ENCODE measurements at places on chromosomes 2 and 18. TPM values are rescaled to one million over a fixed set of nuclear protein-coding genes. Genes with fewer than 3 reads are reported as not detected.

DNA sequence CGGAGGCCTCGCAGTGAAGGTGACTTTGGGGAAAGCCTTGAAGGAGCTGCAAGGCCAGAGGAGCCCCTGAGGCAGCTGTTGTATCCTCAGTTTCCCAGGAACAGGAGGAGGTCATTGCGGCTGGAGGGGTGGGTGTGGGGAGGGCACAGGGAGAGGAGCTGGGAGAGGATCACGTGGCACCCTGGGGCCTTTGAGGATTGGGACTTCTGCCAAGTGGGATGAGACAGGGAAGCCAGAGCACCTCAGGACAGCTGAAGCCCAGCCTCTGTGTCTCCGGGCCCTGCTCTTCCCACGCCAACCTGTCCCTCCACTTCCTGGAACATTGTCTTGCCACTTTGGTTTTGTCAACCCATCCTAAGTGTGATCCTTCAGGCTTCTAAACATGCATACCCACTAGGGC lies 19.4 kb upstream of the RRM2 start:
- H3K4me3 ChIP-seq, result no peak overlapping the region
- no peak overlapping the region for H3K27ac ChIP-seq
- DNase-seq, result no peak
- H3K27me3 ChIP-seq, result no peaks in the 10 kb centered on the region
- no peaks in the 10 kb centered on the region for H3K36me3 ChIP-seq
- H3K4me1 ChIP-seq, result no peaks in the 10 kb centered on the region

- no peaks in the 10 kb centered on the region for H3K27me3 ChIP-seq
- H3K4me3 ChIP-seq, result no peak overlapping the region
- no peaks in the 10 kb centered on the region for H3K4me1 ChIP-seq
- no peak for DNase-seq
- no peak overlapping the region for H3K27ac ChIP-seq
Observed at GRCh38 chr2:127614731-127615130, 31.2 kb upstream of the GPR17 start.

- no peak overlapping the region for H3K27ac ChIP-seq
- no peak overlapping the region for H3K4me3 ChIP-seq
- DNase-seq, result no peak
Observed at GRCh38 chr2:68423966-68424650, 43.0 kb downstream of the FBXO48 start.

GRCh38 chr2:178756843-178757242 lies 50.4 kb downstream of the TTN start:
- no peak overlapping the region for H3K4me3 ChIP-seq
- no peaks in the 10 kb centered on the region for H3K27me3 ChIP-seq
- H3K4me1 ChIP-seq, result no peaks in the 10 kb centered on the region
- no peak for DNase-seq

- DNase-seq, result no peak
- H3K4me1 ChIP-seq, result peaks cover 9% of the 10 kb centered on the region
- peaks cover 5% of the 10 kb centered on the region for H3K27me3 ChIP-seq
- H3K27ac ChIP-seq, result no peak overlapping the region
- H3K4me3 ChIP-seq, result no peak overlapping the region
Observed at GRCh38 chr2:144405982-144406788, 113.7 kb downstream of the ZEB2 start.

DNA sequence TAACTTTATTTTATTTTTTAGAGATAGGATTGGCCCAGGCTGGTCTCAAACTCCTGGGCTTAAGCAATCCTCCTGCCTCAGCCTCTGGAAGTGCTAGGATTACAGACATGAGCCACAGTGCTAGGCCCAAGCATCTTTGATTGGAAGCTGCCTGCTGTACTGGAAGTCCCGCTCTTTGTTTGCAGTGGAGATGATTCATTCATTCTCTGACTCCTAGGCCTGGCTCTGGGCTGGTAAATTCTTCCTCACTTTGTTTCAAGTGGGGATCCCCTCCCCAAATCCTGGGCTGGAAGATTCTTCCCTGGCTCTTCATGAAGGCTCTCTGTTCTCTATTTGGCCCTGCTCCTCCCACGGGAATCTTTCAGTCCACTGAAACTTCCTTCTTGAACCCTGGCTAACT lies 81.9 kb downstream of the NEURL3 start:
- H3K36me3 ChIP-seq, result no peaks in the 10 kb centered on the region
- H3K4me3 ChIP-seq, result no peak overlapping the region
- DNase-seq, result no peak

- peaks cover 48% of the 10 kb centered on the region for H3K4me1 ChIP-seq
- H3K27ac ChIP-seq, result peak overlapping the region; percentile 87
- no peaks in the 10 kb centered on the region for H3K36me3 ChIP-seq
- no peak for DNase-seq
- H3K27me3 ChIP-seq, result no peaks in the 10 kb centered on the region
Observed at GRCh38 chr2:216571909-216572513, 61.2 kb upstream of the IGFBP2 start.

GRCh38 chr2:109374548-109375130 lies 239.1 kb downstream of the SEPTIN10 start:
- H3K27ac ChIP-seq, result no peak overlapping the region
- H3K36me3 ChIP-seq, result peaks cover 31% of the 10 kb centered on the region
- no peaks in the 10 kb centered on the region for H3K27me3 ChIP-seq
- no peak for DNase-seq
- no peaks in the 10 kb centered on the region for H3K4me1 ChIP-seq

DNA sequence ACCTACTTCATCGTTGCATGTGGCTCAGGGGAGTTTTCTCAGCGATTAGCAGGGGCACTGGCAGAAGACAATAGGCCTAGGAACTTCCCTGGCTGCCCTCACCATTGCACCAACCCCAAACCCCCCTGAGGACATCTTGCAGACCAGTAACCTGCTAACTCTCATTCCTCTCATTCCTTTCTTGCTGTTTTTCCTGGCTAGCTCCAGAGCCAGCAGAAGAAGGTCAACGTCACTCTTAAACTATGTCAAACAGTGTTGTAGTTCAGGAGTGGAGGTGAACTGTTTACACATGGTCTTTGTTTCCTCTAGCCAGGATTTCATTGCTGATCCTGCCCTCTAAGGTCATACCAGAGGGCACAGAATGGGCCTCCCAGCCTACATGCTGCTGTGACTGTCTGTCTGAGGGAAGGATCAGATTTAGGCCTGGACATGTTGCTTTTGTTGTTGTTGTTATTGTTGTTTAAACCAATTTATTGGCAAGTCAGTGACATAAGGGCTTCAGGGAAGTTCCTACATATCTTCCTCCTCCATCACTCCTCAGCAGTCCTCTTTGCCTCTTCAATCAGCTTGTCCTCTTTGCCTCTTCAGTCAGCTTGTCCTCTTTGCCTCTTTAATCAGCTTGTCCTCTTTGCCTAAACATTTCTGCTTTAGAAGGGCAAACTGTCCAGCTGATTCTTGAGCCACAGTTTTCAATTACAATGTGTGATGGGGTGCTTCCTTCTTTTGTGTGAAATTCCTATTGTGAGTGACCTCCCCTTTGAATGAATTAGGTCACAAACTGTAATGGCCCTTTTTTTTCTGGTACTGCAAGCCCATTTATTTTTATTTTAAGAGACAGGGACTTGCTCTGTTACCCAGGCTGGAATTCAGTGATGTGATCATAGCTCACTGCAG lies 471.9 kb upstream of the TNP1 start:
- H3K36me3 ChIP-seq, result no peaks in the 10 kb centered on the region
- peaks cover 28% of the 10 kb centered on the region for H3K4me1 ChIP-seq
- no peak for DNase-seq
- no peaks in the 10 kb centered on the region for H3K27me3 ChIP-seq
- no peak overlapping the region for H3K4me3 ChIP-seq

DNA sequence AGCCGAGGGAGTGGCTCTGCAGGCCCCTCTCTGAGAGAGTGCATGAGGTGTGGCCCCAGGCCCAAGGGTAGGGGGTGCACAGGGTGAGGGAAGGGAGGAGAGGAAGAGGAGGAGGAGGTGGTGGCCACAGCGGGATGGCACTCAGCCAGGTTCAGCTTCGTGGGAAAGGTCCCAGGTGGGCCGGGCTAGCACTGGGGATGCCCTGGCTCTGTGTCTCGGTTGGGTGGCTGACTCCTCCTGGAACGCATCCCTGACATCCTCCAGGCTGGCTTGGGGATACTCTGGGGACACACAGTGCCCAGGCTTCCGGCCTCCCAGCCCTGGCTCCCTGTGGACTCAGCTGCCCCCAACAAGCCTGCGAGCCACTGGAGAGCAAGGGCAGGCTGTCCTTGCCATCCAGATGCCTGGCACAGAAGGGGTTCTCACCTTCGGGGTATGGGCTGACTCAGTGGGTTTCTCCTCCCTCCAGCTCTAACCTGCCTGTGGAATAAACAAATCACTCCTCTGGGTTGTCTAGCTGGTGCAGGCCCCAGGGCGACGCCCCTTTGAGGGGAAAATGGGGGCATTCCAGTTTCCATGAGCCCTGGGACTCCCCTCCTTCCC lies 582 bp upstream of the ZAP70 start:
- H3K4me1 ChIP-seq, result no peaks in the 10 kb centered on the region
- H3K4me3 ChIP-seq, result no peak overlapping the region
- H3K36me3 ChIP-seq, result no peaks in the 10 kb centered on the region
- DNase-seq, result no peak
- no peak overlapping the region for H3K27ac ChIP-seq

DNA sequence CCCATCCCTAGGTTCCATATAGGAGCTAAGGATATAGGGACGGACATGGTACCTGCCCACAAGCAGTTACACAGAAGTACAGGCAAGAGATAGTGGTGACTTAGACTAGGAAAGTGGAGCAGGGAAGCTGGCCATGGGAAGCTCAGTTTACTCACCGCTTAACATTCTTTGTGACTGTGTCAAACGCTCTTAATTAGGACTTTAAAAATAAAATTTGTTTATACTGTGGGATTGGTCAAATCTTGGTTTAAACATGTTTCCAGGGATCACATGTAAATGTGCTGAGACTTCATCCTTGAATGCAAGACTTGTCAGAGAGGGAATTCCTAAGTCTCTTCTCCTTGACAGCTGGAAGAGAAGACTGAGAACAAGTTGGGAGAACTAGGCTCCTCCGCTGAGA lies 107.3 kb downstream of the MTCL1 start:
- H3K27ac ChIP-seq, result peak overlapping the region; percentile 36
- no peak overlapping the region for H3K4me3 ChIP-seq
- H3K36me3 ChIP-seq, result no peaks in the 10 kb centered on the region
- H3K27me3 ChIP-seq, result no peaks in the 10 kb centered on the region

GRCh38 chr18:23618862-23619387 lies 32.6 kb upstream of the NPC1 start:
- H3K4me1 ChIP-seq, result peaks cover 44% of the 10 kb centered on the region
- no peaks in the 10 kb centered on the region for H3K36me3 ChIP-seq
- H3K27ac ChIP-seq, result peak overlapping the region; percentile 91
- no peak for DNase-seq
- H3K4me3 ChIP-seq, result peak overlapping the region; percentile 55

- H3K36me3 ChIP-seq, result no peaks in the 10 kb centered on the region
- peaks cover 45% of the 10 kb centered on the region for H3K4me1 ChIP-seq
- H3K4me3 ChIP-seq, result no peak overlapping the region
- no peak overlapping the region for H3K27ac ChIP-seq
- no peaks in the 10 kb centered on the region for H3K27me3 ChIP-seq
Observed at GRCh38 chr2:42843611-42844010, 51.2 kb upstream of the HAAO start.

- H3K27ac ChIP-seq, result no peak overlapping the region
- no peak overlapping the region for H3K4me3 ChIP-seq
- peaks cover 7% of the 10 kb centered on the region for H3K4me1 ChIP-seq
- no peaks in the 10 kb centered on the region for H3K36me3 ChIP-seq
- no peak for DNase-seq
- H3K27me3 ChIP-seq, result no peaks in the 10 kb centered on the region
Observed at GRCh38 chr2:62642429-62643099, 62.9 kb upstream of the EHBP1 start.

The RGPD4 gene
- not detected for total RNA-seq

The ACMSD gene
- total RNA-seq, result not detected

All from esophagus muscularis mucosa (tissue), 4 donors.